ENCODE measurements at places on chromosomes 7 and 10.

DNA sequence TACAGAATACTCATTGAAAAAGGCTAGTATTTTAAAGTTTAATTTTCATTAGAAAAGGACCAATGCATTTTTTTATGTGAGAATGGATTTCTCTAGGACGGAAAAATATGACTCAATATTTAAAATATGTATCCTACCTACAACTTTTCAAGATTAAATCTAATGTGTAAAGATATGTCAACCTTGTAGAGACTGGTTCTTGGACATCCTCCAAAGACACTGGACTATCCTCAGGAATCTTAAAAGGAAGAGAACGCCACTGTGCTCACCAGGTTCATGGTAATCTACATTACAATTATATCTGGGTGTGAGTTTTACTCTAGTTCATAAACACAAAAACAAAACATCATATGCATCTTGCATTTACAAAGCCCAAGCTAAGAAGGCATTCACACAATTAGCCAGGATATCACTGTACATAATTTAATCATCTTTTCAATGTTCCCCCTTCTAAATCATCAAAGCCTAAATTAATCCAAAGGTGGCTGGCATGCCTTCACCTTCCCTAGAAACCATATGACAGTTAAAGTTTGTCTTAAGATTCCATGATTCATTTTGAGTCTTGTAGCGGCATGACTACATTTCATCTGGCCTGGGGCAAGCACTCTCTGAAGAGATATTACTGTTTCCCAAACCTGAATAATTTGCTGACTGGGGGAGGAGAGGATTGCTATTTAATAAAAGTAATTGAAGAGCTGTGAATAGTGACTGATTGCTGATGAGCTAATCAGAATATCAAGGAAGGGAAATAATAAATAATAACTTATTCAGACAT is 12.0 kb downstream of the SGCE start:
- no peaks in the 10 kb centered on the region for H3K36me3 ChIP-seq
- DNase-seq, result no peak
- H3K27ac ChIP-seq, result no peak overlapping the region
- no peaks in the 10 kb centered on the region for H3K4me1 ChIP-seq
- H3K27me3 ChIP-seq, result no peaks in the 10 kb centered on the region

GRCh38 chr7:81170291-81170690 is 251.4 kb upstream of the SEMA3C start:
- no peak for DNase-seq
- no peak overlapping the region for H3K4me3 ChIP-seq
- no peaks in the 10 kb centered on the region for H3K36me3 ChIP-seq
- H3K27me3 ChIP-seq, result no peaks in the 10 kb centered on the region

DNA sequence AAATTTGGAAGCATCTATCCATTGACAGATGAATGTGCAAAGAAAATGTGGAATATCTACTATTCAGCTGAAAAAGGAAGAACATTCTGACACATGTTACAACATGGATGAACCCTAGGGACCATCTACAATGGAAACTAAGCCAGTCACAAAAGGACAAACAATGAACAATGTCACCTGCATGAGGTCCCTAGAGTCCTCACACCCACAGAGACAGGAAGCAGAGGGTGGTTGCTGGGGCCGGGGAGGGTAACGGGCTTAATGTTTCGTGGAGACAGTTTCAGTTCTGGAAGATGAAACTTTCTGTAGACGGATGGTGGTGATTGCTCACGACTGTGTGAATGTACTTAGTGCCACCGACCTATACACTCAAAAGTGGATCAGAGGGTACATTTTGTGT is 282.9 kb downstream of the ADARB2 start:
- peak; percentile 23 for DNase-seq
- no peaks in the 10 kb centered on the region for H3K36me3 ChIP-seq
- no peak overlapping the region for H3K4me3 ChIP-seq
- H3K4me1 ChIP-seq, result no peaks in the 10 kb centered on the region
- no peak overlapping the region for H3K27ac ChIP-seq

DNA sequence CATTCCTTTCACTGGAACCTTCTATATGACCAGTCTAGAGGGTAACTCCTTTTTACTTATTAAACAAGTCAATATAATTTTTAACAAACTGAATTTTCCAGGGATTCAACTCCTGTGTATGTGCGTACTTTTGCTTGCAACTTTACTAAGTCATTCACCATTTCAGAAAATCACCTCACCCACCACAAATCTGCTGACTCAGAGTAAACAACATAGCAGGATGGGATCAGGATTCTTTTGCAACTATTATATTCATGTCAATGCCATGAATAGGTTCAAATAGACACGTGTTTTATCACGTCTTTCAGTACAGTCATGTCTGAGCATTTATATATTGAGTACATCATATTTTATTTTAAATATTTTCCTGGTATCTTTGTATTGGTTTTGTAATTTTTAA is 14.5 kb downstream of the CTTNBP2 start:
- no peaks in the 10 kb centered on the region for H3K4me1 ChIP-seq
- no peak for DNase-seq
- no peak overlapping the region for H3K27ac ChIP-seq

GRCh38 chr10:3622845-3623621 is 162.0 kb downstream of the KLF6 start:
- H3K4me3 ChIP-seq, result no peak overlapping the region
- no peaks in the 10 kb centered on the region for H3K4me1 ChIP-seq
- DNase-seq, result no peak
- H3K27me3 ChIP-seq, result no peaks in the 10 kb centered on the region
- H3K27ac ChIP-seq, result peak overlapping the region; percentile 75

- H3K36me3 ChIP-seq, result no peaks in the 10 kb centered on the region
- H3K27ac ChIP-seq, result no peak overlapping the region
- H3K4me1 ChIP-seq, result no peaks in the 10 kb centered on the region
- DNase-seq, result no peak
- H3K4me3 ChIP-seq, result no peak overlapping the region
- no peaks in the 10 kb centered on the region for H3K27me3 ChIP-seq
Measured at GRCh38 chr7:156543699-156544598, 96.6 kb upstream of the RNF32 start.

GRCh38 chr10:49054753-49055152 is 60.6 kb downstream of the VSTM4 start:
- no peak overlapping the region for H3K27ac ChIP-seq
- H3K36me3 ChIP-seq, result no peaks in the 10 kb centered on the region
- DNase-seq, result no peak
- no peaks in the 10 kb centered on the region for H3K4me1 ChIP-seq
- no peaks in the 10 kb centered on the region for H3K27me3 ChIP-seq

DNA sequence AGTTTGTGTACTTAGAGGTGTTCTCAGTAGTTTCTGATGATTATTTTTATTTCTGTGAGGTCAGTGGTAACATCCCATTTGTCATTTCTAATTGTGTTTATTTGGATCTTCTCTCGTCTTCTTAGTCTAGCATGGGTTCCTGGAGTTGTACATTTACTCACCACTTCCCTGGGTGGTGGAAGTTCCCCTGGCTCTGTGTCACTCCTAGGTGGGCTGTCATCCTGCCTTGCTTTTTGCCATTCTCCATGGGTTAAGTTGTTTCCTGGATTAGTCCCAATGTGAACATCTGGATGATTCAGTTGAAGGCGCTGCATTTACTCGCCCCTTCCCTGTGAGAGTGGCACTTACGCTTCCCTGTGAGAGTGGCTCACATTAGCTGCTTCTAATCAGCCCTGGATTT is 48.2 kb downstream of the GSAP start:
- H3K4me3 ChIP-seq, result no peak overlapping the region
- no peaks in the 10 kb centered on the region for H3K27me3 ChIP-seq
- H3K27ac ChIP-seq, result no peak overlapping the region
- H3K36me3 ChIP-seq, result no peaks in the 10 kb centered on the region

GRCh38 chr7:30708412-30708811 is 26.2 kb upstream of the CRHR2 start:
- H3K27ac ChIP-seq, result no peak overlapping the region
- no peaks in the 10 kb centered on the region for H3K4me1 ChIP-seq
- H3K4me3 ChIP-seq, result no peak overlapping the region

GRCh38 chr10:59885430-59886134 is 20.8 kb downstream of the CCDC6 start:
- no peak overlapping the region for H3K27ac ChIP-seq
- H3K4me1 ChIP-seq, result peaks cover 14% of the 10 kb centered on the region
- no peak for DNase-seq
- no peaks in the 10 kb centered on the region for H3K27me3 ChIP-seq

- H3K27ac ChIP-seq, result no peak overlapping the region
- no peak overlapping the region for H3K4me3 ChIP-seq
- DNase-seq, result peak; percentile 76
- peaks cover 14% of the 10 kb centered on the region for H3K4me1 ChIP-seq
- no peaks in the 10 kb centered on the region for H3K36me3 ChIP-seq
- H3K27me3 ChIP-seq, result no peaks in the 10 kb centered on the region
Measured at GRCh38 chr10:113520690-113521474, 32.0 kb upstream of the HABP2 start.

DNA sequence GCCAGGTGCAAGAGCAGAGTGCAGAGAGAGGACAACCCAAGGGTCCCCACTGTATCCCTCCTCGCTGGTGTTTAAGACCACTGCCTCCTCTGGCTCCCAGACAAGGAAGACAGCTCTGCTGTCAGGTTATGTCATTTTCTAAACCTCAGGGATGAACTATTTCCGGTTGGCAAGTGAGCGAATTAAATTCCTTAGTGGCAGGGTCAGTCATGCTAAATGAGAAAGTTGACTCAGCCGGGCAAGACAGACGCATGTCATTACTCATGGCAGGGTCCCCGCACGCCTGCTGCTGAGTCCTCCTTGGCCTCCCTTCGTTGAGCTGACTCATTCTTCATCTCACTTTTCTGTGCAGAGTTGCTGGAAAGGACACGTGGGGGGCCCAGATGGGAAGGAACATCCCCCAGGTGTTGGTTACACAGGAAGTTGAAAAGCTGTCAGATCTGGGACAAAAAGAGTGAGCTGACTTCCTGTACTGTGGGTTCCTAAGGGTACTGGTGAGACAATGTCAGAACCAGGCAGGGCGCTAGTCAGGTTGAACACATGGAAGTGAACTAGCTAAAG is 47.1 kb upstream of the UCN3 start:
- H3K27ac ChIP-seq, result no peak overlapping the region
- DNase-seq, result no peak
- no peaks in the 10 kb centered on the region for H3K36me3 ChIP-seq
- H3K4me1 ChIP-seq, result no peaks in the 10 kb centered on the region

DNA sequence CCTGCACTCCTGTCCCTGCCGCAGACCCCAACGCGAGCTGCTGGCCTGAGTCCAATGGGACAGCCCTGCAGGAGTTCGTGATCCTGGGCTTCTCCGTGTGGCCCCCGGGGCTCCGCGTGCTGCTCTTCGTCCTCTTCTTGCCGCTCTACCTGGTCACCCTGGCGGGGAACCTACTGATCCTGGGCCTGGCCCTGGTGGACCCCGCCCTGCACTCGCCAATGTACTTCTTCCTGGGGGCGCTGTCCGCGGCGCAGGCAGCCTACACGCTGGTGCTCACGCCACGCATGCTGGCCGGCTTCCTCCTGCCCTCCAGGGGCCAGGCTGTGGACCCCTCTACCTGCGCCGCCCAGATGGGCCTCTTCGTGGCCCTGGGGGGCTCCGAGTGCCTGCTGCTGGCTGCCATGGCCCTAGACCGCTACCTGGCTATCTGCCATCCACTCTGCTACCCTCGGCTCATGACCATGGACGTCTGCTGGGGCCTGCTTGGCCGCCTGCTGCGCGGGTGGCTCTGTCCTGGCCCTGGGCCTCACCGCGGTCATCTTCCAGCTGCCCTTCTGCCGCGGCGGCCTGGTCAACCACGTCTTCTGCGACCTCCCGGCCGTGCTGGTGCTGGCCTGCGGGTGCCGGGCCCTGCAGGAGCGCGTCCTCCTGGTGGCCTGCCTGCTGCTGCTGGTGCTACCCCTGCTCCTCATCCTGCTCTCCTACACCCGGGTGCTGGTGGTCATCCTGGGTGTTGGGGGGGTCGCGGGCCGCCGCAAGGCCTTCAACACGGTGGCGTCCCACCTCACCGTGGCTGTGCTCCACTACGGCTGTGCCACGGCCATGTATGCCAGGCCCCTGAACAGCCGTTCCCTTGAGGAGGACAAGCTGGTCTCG is 71.7 kb downstream of the RBAK start:
- no peak overlapping the region for H3K27ac ChIP-seq
- no peaks in the 10 kb centered on the region for H3K36me3 ChIP-seq
- no peak overlapping the region for H3K4me3 ChIP-seq
- no peak for DNase-seq
- H3K27me3 ChIP-seq, result no peaks in the 10 kb centered on the region
- no peaks in the 10 kb centered on the region for H3K4me1 ChIP-seq

GRCh38 chr7:132275416-132276233 is 300.6 kb downstream of the PLXNA4 start:
- H3K27me3 ChIP-seq, result no peaks in the 10 kb centered on the region
- no peak overlapping the region for H3K4me3 ChIP-seq
- H3K27ac ChIP-seq, result no peak overlapping the region
- no peaks in the 10 kb centered on the region for H3K4me1 ChIP-seq
- no peak for DNase-seq
- H3K36me3 ChIP-seq, result no peaks in the 10 kb centered on the region

GRCh38 chr7:130292682-130293257 is at the start of gene CPA4:
Gene CPA4, plus strand, starts transcription at chr7:130293161. Its CDS starts 20 bp downstream, at chr7:130293181.
- DNase-seq, result no peak
- H3K27me3 ChIP-seq, result no peaks in the 10 kb centered on the region
- H3K27ac ChIP-seq, result no peak within 1 kb of the TSS
- no peaks in the 10 kb centered on the region for H3K36me3 ChIP-seq
- no peak within 1 kb of the TSS for H3K4me3 ChIP-seq

- peak overlapping the region; percentile 17 for H3K27ac ChIP-seq
- H3K4me1 ChIP-seq, result no peaks in the 10 kb centered on the region
- H3K36me3 ChIP-seq, result no peaks in the 10 kb centered on the region
- H3K27me3 ChIP-seq, result no peaks in the 10 kb centered on the region
Measured at GRCh38 chr10:51696251-51696650, 3.1 kb downstream of the CSTF2T start.

- H3K27me3 ChIP-seq, result no peaks in the 10 kb centered on the region
- H3K4me1 ChIP-seq, result no peaks in the 10 kb centered on the region
- no peak overlapping the region for H3K27ac ChIP-seq
- H3K36me3 ChIP-seq, result no peaks in the 10 kb centered on the region
Measured at GRCh38 chr7:139769066-139769465, 8.7 kb downstream of the HIPK2 start.

GRCh38 chr7:19317461-19317860 is 172.2 kb upstream of the FERD3L start:
- no peak overlapping the region for H3K4me3 ChIP-seq
- H3K27ac ChIP-seq, result no peak overlapping the region
- no peaks in the 10 kb centered on the region for H3K36me3 ChIP-seq
- H3K27me3 ChIP-seq, result no peaks in the 10 kb centered on the region
- no peak for DNase-seq

- no peak overlapping the region for H3K27ac ChIP-seq
- no peak for DNase-seq
- H3K4me1 ChIP-seq, result no peaks in the 10 kb centered on the region
- H3K27me3 ChIP-seq, result no peaks in the 10 kb centered on the region
Measured at GRCh38 chr7:130289478-130289877, 3.5 kb upstream of the CPA4 start.
